ENCODE measurements at places on chromosomes 1 and 21. TPM values are rescaled to one million over a fixed set of nuclear protein-coding genes. Genes with fewer than 3 reads are reported as not detected.
A peak's percentile ranks its signal among the peaks of the same experiment; 100 is the strongest.

GRCh38 chr1:116420417-116421200 lies 47.6 kb downstream of the ATP1A1 start:
- ATAC-seq, result no peak

DNA sequence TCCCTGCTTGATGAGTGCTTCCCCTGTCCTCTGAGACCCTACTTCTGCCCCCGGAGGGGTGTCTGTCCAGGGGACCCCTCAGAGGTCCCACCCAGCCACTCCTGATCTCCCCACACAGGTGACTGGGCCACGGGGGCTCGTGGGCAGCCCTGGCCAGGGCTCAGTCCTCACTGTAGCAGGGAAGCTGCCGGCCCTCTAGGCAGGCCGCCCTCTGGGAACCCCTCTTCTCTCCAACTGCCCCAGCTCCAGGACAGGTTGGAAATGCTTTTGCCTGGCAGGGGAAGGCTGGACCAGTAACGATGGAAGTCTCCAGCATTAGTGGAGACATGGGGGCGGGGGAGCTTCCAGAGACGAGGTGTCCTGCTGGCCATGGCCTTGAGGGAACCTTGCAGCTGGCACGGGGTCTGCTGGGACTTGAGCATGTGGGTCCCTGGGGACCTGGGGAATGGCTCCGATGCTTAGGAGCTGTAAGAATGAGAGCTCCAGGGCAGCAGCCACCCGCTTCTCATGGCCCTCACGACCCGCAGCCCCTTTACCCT lies 3.1 kb upstream of the FNDC10 start:
- ATAC-seq, result no peak

DNA sequence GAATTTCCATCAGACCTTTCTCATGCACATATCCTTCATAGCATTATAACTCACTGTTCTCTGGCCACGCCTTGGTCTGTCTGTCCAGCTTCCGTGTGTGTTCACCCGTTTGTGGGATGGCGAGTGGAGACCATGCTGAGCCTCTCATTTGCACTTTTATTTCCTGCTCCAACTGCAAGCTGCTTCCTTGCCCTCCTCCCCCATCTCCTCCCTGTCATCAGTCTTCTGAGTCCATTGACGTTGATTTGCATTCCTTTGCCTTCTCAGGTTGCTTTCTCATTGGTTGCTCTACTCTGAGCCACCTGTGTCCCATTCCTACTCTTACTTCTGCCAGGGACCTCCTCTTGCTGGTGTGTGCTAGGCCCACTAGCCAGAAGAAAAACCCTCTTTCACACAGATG lies 146.4 kb downstream of the NOS1AP start:
- ATAC-seq, result no peak

DNA sequence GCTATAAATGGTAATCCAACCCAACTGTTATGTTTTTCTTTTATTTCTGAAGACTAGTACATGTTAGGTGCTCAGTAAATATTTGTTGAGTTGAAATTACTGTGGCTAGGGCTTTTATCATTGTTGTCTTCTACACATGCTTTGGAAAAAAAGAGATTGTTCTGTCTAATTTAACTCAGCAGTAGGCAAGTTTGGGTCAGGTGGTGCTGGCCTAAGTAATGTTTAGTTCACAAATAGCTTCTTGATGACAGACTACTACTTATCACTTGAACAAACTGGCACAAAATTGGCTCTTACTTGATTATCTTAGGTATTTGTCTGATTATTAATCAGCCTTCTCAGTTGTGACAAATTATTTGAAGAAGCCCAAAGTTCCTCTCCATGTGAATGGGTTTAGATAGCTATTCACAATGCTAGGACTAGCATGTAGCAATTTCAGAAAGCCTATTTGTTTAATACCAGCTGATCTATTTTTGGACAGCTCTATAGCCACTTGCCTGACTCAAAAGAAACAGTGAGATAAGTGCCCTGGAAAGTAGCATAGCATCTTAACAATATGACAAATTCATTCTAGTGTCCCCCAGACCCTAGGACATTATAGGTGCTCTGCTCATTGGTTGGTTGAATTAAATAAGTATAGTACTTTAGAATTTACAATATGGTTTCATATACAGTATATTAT lies 32.6 kb downstream of the TMEM200B start:
- no peak for ATAC-seq

DNA sequence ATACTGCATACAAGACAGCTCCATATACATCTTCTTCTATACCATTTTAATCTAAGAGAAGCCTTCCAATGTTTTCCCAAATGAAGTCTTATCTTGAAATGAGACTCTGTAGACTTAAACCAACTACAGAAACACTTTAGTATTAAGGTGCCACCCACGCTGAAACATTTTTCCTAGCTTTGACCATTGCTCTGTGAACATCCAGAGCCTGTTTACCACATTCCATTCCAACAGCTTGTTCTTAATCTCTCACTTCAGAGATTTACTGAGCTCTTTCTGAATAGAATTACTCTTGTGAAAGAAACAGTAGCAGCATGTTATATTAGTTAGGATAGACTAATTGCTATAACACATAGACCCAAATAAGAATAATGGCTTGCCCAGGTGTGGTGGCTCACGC lies 19.6 kb upstream of the POGZ start:
- ATAC-seq, result no peak

DNA sequence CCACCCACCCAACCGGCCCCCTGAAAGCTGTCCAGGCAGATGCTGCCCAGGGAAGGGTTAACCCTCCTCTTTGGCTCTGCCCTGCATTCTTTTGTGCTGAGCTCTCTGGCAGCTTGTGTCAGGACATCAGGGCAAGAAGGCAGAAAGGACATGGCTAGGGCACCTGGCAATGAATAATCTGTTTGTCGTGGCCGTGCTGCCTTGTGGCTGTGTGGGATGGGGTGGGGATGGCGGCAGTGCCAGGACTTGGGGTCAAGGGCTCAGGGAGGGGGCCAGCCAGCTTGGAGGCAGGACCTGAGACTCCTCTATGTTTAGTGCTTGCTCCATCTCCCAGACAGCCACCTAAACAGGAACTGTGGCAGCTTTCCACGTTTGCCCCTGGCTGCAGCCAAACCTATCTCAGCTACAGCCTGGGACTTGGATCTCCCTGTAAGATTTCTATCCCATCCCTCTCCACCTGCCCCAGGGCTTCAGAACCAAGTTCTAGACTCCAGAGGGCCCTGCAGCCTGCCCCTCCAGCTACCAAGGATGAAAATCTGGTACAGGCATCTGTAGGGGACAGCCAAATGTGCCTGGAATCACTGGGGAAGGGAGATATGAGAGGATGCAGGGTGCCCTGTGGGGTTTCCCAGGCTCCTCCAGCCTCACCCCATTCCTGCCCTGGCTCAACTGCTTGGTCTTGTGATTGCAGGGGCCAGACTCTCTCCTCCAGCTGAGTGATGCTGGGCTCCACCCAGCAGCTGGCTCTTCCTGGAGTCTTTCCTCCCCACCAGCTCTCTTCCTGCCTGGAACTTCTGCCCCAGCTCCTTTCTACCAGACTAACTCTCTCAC lies 9.6 kb upstream of the GPR37L1 start:
- ATAC-seq, result peak; percentile 49

DNA sequence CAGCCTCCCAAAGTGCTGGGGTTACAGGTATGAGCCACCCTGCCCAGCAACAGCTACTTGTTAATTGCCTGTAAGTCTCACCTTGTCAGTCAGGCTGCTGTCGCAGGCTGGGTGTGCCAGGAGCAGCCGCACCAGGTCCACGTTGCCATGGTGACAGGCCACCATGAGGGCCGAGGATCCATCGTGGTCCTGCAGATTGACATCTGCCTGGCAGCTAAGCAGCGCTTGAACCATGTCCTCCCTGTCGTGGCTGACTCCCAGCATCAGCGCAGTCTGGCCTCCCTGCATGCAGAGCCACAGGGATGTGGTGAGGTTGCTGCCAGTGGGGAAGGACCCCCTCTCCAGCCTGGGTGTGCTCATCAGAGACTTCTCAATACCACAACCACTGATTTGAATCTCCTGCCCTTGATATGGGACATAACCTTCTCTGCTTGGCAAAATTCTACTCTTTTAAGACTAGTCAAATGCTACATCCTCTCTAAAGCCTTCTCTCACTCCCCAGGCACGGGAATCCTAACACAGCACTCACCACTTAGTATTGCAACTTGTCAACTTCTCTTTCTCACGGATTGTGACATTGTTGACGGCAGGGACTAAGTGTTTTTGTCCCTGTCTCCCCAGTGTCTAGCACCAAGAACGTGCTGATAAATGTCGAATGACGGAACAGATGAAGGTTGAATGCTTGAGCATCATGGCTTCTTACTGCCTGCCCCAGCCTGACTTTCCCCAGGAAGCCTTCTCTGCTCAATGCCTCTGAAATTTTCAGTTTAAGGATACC lies 52.9 kb downstream of the L1TD1 start:
- no peak for ATAC-seq

GRCh38 chr1:1302951-1303509 lies 4.7 kb downstream of the ACAP3 start:
- ATAC-seq, result no peak

GRCh38 chr1:223207293-223208066 lies 64.4 kb upstream of the TLR5 start:
- peak; percentile 58 for ATAC-seq

GRCh38 chr1:178488393-178488792 lies 8.4 kb downstream of the CLEC20A start:
- ATAC-seq, result no peak

- ATAC-seq, result peak; percentile 87
Measured at GRCh38 chr1:64268653-64269557, 65.5 kb downstream of the UBE2U start.

DNA sequence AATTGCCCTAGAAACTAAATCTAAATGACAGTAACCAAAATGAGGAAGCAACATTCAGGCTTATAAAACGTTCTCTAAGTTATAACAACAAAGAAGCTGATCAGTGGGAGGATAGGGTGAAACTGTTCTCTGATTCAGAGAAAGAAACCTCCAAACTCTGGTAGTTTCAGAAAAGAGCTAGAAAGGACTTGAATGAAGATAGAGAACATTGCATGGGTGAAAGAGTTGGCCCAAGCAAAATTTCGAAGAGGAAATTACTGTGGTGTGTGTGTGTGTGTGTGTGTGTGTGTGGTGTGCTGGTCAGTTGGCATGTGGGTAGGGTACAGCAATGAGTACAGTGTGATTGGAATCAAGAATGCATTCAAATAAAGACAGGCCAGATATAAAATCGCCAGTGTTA lies 16.5 kb upstream of the SPAG17 start:
- no peak for ATAC-seq

GRCh38 chr1:13830616-13831280 lies 130.8 kb downstream of the PRDM2 start:
- ATAC-seq, result no peak

- peak; percentile 18 for ATAC-seq
Measured at GRCh38 chr1:226181996-226182714, 4.4 kb downstream of the ACBD3 start.

- no peak for ATAC-seq
Measured at GRCh38 chr1:10808441-10808840, 12.0 kb upstream of the CASZ1 start.

DNA sequence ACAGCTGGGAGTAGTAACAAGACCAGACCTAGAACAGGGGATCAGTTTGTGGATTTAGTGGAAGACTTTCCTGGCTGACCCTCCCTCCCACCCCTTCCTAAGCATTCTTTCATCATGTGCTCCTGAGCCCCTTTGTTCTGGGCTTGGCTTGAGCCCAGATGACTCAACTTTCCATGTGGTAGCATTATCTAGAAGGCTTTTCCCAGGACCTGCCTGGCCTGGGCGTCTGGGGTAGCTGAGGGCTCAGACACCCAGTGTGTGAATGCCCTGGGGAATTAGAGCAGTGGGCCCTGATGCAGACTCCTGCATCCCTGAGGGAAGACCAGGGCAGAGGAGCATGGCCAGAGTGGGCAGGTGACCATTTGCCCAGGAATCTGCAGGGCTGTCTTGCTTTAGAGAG lies 44.1 kb upstream of the TSPAN2 start:
- ATAC-seq, result no peak

DNA sequence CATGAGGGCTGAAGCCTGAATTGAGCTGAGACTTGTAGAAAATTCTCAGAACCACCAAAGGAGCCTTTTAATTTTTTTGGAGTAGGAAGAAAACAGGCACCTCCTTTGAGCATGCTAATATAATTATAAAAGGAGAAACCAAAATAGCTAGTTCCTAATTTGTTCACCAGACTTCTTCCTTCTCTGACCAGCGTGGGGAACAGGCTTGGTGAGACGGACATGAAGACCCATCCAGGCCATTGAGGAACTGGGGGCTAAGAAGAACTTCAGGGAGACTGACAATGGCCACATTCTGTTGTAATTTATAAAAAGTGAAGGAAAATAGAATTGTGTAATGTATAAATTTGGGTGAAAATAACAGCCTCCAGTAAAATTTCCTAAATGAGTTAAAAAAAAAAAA lies 62.6 kb downstream of the MAN1C1 start:
- no peak for ATAC-seq

- ATAC-seq, result no peak
Measured at GRCh38 chr1:38334930-38335592, 288.5 kb upstream of the POU3F1 start.

GRCh38 chr1:227808566-227808965 lies 6.9 kb upstream of the PRSS38 start:
- no peak for ATAC-seq

- peak; percentile 33 for ATAC-seq
Measured at GRCh38 chr1:204255225-204255624, 41.4 kb upstream of the GOLT1A start.

GRCh38 chr1:32500387-32501209 lies 35.7 kb downstream of the ZBTB8B start:
- peak; percentile 92 for ATAC-seq

DNA sequence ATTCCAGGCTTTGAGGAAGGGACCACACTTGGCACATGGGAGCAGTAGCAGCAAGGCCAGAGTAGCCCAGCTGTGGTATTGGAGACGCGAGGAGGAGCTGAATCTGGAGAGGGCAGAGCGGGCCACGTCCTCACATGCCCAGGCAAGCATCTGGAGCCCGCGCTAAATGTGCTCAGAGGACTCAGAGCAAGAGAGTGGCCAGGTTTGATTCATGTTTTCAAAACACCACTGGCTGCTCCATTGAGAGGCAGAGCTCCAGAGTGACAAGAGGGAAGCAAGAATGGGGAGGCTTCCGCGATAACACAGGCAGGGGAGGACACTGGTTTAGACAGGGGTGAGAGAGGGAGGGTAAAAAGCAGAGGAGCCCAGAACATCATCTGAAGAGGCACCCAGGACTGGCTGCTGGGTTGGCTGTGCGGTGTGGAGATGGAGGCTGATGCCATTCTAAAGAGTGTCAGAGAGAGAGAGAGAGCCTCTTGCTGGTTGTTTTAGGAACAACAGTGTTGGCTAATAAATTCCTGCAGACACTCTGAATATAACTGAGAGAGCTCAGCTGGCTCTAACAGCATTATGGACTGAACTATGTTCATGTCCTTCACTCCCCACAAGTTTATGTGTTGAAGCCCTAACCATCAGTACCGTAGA lies 32.3 kb downstream of the RCAN1 start:
- ATAC-seq, result peak; percentile 99

The FTCD gene
- total RNA-seq, result 1.1 TPM

The RIPPLY3 gene
- total RNA-seq, result 0.35 TPM

The ARHGEF16 gene
- total RNA-seq, result 4.9 TPM

The SPATA21 gene
- total RNA-seq, result 0.11 TPM

The CFHR1 gene
- total RNA-seq, result not detected

The TLCD4 gene
- 2.5 TPM for total RNA-seq

The LEFTY1 gene
- total RNA-seq, result 0.82 TPM

The RHBG gene
- total RNA-seq, result 0.56 TPM
